Dermis microvascular lymphatic vessel endothelial cell (primary cell): ENCODE measurements at places on chromosomes 4 and X. TPM values are rescaled to one million over a fixed set of nuclear protein-coding genes. Genes with fewer than 3 reads are reported as not detected.

- no peak for DNase-seq
Observed at GRCh38 chrX:51802917-51803688, 59.9 kb downstream of the GSPT2 start.

GRCh38 chr4:94995684-94996394 is 238.1 kb downstream of the BMPR1B start:
- no peak for DNase-seq

Gene TMEM31
- total RNA-seq, result 0.13 TPM in 1 of 2 replicates, not detected in the other

DNA sequence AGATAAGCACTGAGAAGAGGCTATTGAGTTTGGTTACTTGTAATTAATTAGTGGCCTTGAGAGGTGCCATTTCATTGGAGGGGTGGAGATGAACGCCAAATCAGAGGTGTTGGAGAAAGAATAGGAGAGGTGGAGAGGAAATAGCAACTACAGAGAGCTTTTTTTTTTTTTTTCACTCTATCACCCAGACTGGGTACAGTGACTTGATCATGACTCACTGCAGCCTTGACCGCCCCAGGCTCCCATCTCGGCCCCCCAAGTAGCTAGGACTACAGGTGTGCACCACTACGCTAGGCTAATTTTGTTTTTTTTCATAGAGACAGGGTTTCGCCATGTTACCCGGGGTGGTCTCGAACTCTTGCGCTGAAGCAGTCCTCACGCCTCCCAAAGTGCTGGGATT is 5.2 kb downstream of the NHS start:
- DNase-seq, result no peak

DNA sequence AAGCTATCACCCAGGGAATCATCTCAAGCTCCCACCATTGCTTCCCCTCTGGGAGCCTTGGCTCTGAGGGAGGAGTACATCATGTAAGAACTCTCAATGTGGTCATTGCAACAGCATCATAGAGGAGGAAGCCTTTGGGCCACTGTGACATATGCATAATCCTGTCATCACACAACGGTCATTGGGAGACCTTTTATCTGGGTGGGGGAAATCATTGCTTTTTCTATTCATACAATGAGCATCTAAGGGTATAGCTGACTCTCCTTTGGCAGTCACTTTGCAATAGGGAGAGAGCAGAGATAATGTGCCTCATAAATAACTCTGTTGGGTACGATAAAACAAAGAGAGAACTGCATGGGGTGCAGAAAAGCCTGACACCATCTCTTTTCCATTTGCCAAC is 155.2 kb upstream of the KCNIP4 start:
- no peak for DNase-seq

Gene XAGE2
- total RNA-seq, result not detected in 2 replicates

GRCh38 chrX:68827848-68828624 is 785 bp upstream of the EFNB1 start:
- DNase-seq, result peak; percentile 54

DNA sequence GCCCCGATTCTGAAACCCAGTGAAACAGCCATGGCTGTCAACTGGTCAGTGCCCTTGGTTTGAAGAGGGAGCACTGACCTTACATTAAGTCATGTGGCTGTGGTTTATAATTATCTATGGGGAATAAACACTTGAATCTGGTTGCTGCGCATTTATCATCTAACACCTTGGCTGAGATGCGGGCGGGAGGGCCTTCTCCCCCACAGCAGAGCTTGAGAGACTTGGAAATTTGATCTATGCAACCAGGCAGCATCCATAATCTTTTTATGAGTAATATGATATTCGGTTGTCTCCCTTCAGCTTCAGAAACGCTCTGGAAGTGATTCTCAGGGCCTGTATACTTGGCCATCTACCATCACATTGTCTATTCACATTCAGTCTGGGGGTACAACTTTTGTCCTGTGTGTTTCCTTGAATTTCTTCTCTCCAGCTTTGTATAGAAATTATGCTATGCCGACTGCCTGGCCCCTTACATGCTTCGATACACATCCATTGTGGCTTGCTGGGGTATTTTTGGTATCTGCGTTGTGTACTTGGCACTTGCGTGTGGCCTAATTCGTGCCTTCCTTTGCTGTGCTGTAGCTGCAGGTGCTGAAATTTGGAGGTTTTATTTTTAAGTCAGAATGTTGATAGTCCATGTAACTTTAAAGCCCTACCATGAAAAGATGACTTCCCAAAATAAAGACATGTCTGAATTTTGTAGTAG is 321.6 kb downstream of the ARHGAP10 start:
- DNase-seq, result no peak

DNA sequence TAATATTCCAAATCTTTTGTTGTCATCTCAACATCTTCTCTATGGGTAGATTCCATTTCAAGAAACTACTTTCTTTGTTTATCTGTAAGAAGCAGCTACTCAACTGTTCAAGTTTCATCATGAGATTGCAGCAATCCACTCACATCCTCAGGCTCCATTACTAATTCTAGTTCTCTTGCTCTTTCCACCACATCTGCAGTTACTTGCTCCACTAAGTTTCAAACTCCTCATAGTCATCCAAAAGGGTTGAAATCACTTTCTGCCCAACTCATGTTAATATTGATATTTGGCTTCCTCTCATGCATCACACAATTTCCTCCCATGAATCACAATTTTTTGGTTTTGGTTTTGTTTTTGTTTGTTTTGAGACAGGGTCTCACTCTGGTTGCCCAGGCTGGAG is 35.7 kb downstream of the ADH5 start:
- no peak for DNase-seq

DNA sequence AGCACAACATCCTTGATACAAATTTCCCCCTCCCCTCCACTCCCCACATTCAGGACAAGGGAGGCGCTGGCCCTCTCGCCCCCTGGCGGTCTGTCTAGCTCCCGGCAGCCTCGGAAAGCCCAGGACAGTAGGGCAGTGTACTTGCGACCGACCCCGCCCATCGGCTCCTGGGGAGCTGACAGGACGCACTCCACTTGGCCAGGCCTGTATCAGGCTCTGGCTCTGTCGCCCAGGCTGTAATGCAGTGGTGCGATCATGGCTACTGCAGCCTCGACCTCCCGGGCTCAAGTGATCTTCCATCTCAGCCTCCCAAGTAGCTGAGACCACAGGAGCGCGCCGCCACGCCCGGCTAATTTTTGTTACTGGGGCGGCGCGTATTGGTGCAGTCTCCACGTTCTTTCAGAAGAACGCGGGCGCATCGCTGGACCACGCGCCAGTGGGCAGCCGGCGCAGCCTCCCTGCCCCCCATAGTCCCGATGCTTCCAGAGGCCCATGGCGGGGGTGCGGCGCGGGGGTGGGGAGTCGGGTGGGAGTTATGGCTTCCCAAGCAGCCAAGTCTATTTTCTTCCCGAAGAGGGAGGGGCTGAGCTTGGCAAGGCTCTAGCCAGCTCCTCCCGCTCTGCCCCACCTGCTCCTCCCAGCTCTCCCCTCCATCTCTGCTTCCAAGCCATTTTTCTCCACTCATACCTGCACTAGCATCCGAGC is 7.8 kb upstream of the AKAP14 start:
- DNase-seq, result peak; percentile 61

GRCh38 chr4:99054428-99054994 is 34.1 kb downstream of the ADH5 start:
- no peak for DNase-seq

GRCh38 chrX:96621811-96622210 is 62.8 kb upstream of the DIAPH2 start:
- no peak for DNase-seq

DNA sequence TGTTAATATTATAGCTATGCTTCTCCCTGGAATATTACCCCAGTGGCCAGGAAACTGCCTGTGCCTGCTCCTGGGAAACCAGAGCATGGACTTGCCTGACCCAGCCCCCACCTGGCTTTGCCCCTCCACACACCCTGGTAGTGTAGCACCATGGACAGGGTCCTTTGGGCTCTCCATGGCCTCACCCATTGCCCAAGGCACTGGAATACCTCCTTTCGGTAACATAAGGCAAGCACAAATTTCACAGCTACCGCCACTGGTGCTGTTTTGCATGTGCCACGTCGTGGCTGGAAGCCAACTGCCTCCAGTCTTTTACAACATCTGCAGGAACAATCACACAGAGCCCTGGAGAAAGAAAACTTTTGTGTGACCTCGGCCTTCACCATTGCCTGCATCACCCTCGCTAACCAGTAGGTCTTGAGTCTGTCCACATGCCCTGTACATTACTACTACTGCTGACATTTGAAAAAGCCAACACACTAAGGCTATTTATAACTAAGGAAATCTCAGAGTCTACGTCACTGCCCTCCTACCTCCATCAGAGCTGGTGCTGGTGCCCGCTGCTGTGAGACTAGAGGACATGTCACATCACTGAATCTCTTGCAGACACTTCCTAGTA is 47.7 kb downstream of the HPGD start:
- no peak for DNase-seq

Gene C4orf51
- not detected in 2 replicates for total RNA-seq

Gene SMARCA5
- 41.3 and 49.8 TPM in 2 replicates for total RNA-seq

GRCh38 chrX:107646735-107647134 is 18.4 kb downstream of the PRPS1 start:
- no peak for DNase-seq

DNA sequence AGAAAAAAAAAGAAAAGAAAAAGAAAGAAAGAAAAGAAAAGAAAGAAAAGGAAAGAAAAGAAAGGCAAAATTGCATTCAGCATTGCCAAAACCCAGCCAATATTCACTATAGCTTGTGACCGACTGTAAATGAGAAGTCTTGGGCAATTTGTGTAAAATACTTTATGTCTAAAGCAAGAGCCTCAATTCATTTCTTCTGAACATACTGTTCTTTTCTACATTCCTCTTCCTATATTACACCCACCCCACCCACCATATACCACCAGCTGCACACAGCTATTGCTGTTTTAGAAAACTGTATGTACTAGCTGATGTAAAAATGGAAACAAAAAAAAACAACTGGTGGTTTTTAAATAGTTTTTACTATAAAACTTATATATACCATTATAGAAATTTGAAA is 156.9 kb upstream of the TTC29 start:
- DNase-seq, result no peak

DNA sequence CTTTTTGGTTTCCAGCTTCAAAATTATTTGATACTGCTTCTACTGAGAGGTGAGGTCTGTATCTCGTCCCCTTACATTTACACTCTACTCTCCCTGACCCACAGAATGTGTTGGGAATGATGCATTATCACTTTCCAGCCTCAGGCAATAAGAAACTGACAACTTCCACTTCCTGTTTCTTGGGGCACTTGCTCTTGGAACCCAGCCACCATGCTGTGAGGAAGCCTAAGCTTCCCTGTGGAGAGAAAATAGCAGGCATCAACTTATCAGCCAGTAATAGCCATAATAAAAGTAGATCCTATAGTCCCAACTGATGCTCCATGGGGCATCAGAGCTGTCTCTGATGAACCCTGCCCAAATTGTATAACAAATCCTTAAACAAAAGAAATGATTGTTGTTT is 32.6 kb downstream of the RELL1 start:
- no peak for DNase-seq

GRCh38 chr4:84803720-84804119 is 162.8 kb downstream of the WDFY3 start:
- DNase-seq, result peak; percentile 34

DNA sequence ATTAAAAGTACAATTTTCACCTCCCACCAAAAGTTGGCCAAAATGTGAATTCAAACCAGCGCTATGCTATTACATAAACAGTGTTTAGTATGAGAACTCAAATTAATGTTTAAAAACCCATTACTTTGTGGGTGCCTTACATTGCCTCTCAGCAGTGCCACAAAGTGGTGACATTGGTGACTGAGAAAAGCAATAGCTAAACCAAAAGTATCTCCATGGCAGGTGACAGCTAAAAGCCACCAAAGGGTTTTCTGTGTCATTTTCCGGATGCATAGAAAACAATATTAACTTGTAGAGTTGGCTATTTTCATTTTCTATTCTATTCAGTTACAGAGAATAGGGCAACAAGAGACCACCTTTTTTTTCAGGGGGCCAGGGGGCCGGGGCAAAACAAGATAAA is 261.2 kb downstream of the MAPK10 start:
- no peak for DNase-seq

Gene BMX
- 68.9 and 119 TPM in 2 replicates for total RNA-seq

Gene SMARCA1
- total RNA-seq, result 16.4 and 21.7 TPM in 2 replicates

Gene VCX3A
- total RNA-seq, result not detected in 2 replicates

DNA sequence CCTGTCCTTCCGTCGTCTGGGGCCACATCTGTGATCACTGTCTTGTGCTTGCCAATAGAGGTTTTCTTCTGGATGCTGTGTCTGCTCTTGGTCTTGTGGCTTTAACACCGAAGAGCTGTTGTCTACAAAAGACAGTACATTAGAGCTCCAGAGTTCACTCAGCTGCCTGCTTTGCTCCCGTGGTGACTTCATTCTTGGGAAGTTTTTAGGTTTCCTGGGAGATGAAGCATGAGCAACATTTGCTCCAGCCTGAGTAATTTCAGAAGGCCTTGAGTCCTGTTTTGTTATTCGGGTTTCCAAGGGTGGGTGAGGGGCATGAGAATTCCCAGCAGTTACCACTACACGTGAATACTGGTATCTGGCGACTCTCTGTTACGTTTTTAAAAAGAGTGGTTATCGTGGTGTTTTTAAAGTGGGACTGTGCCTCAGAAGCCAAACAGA is 189.2 kb downstream of the SHROOM3 start:
- no peak for DNase-seq

DNA sequence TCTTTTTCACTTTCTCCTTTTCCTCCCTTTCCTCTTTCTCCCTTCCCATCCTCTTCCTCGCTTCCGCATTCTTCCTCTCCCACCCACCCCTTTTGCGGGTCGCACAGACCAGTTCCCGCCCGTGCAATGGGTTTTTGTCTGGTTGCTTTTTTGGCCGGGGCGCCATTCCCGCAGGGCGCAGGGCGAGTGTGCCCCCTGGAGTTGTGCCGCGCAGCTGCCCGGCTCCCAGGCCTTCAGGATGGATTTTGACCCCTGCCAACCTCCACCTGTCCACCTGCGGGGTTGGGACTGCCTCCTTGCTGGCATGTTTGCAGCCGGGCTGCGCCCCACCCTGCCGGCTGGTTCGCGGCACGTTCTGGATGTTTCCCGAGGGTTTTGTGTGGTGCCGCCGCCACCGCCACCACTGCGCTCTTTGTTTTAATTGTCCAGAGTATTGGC is 578 bp upstream of the SEL1L3 start:
- no peak for DNase-seq

GRCh38 chr4:21012851-21013331 is 312.6 kb downstream of the PACRGL start:
- DNase-seq, result no peak

- no peak for DNase-seq
Observed at GRCh38 chr4:138945840-138946239, 69.7 kb upstream of the NOCT start.

Gene CFI
- total RNA-seq, result 23.4 and 59.7 TPM in 2 replicates

- no peak for DNase-seq
Observed at GRCh38 chrX:136789856-136790255, 9.1 kb upstream of the ARHGEF6 start.

- peak; percentile 1 for DNase-seq
Observed at GRCh38 chr4:184100297-184100885, 117.3 kb downstream of the ENPP6 start.

DNA sequence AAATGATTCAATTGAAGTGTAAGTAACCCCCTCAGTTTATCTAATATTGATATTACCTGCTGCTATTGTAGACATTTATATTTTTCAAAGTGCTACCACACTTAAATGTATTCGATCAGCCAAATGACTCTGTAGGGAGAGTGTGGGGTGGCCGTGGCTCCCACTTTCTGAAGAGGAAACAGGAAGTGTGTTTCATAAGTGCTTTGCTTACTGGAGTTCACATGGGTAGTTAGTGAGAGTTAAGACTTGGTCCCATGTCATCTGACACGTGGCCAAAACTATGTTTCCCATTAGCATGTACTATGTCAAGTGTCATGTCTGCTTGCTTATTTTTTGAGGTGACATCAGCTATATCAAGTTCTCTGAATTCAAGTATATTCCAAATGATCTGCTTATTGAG is 308.1 kb upstream of the GATB start:
- no peak for DNase-seq

Gene PROM1
- under 0.01 TPM in 2 replicates for total RNA-seq

Gene MAGEA11
- not detected in 2 replicates for total RNA-seq
